ENCODE measurements at places on chromosomes 3 and 15.

DNA sequence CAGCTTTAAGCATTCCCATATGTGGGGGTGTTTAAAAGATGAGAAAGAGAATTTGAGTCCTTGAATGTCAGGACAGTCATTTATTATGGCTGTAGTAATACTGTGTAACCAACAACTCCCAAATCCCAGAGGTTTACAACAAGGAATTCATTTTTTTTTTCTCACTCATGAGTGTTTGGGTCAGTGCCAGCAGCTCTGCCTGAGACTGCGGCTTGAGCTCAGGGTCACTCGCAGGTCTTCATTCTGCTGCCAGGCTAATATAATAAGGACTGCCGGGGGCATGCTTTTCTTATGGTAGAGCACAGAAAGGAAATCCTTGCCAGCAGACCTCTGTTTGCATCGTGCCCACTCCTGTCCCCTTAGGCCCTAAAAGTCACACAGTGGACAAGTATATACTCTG, 277.9 kb upstream of the LMCD1 start:
- no peak for DNase-seq

GRCh38 chr15:75203908-75204263, 2.2 kb downstream of the C15orf39 start:
- no peak for DNase-seq

DNA sequence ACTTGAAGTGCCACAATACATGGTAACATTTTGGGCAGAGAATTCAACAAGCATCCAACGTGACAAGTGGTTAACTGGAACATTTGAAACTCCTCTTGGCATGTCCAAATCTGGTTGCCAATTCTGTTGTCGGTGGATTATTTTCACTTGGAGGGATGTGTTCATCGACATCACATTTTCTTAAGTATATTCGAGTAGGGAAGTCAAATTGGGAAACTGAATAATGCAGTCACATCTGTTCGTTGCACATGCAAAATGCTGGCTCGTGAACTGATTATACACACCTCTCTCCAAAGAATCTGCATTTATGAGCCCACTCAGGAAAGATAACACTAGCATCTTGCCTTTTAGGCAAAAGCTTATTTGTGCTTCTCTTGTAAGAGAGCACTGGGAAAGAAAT, 139.7 kb downstream of the LIPC start:
- DNase-seq: no peak

DNA sequence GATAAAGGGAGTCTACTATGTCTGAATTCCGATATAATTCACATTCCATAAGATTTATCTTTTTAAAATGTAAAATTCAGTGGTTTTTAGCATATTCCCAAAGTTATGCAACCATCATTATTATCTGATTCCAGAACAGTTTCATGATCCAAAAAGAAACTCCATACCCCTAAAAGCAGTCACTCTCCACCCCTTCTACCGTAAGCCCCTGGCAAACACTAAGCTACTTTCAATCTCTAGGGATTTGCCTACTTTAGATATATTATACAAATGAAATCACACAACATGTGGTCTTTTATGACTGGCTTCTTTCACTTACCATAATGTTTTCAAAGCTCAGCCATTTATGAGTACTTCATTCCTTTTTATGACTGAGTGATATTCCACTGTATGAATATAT, 65.6 kb downstream of the TMEM212 start:
- DNase-seq: no peak

DNA sequence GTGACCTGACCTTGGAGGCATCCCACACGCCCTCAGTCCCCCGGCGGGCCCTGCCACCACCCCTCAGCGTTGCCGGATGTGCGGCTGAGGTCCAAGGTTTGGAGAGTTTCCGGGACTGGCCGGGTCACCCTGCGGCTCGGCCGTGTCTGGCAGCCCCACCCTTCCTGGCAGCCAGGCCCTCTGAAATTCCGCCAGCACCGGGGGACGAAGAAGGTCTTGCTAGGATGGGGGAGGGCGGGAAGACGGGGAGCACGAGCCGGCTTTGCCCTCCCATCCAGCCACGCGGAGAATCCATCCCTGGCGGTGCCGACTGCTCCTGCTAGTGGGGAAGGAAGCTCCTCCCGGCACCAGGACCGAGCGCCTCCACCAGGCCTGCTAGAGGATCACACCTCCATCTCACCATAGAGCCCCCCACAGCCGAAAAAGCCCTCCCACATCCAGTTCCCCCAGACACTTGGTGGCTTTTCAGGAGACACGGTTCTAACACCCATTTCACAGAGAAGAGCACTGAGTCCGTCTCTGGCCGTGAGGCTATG, 81.5 kb downstream of the CPN2 start:
- DNase-seq: no peak

- no peak for DNase-seq
These were observed 112.9 kb downstream of the ISL2 start for GRCh38 chr15:76449455-76449854.

- DNase-seq: no peak
These were observed 129.4 kb downstream of the LPP start for GRCh38 chr3:188283347-188283746.

DNA sequence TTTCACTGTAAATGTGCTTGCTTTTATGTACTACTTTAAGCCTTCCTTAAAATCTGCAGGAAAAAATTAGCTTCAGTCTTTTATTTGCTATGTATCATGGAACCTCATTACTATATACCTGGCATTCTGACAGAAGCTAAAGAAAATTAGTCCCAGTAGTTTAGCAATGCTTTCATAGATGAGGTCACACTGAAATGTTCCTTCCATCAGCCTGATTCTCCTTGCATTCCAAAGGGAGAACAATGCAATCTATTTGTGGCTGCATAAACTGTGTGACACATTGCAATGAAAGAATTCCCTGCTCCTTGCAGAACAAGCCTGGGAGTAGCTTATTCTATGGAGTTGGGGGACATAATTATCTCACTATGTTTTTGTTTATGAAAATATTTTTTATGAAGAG, 691.5 kb upstream of the ARPP21 start:
- DNase-seq: no peak

DNA sequence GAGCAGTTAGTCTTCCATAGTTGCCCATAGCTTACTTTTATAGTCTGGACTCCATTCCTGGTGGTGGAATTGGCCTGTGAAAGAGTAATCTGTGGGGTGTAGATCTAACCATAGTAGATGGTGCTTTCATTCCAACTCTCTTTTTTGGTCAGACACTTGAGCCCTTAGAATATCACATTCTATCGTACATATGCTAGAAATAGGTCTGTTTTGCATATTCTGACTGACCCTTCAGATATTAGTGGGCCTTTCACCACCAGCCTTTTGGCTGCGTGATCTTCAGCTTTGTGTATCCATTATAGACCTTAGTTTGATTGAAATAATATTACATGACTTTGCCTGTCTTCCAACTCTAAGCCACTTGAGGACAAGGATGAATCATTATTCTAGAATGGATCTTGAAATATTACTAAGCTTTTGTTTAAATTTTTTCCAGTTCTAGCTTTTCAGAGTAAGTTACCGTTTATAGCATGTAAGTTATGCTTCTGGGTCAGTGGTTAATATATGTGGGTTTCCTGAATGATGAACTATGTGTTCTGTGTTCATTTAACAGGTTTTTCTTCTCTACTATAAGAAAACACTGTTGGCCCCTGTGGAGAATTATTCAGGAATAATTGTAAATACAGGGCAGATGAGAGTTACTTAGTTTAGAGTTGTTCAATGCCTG, 8.7 kb downstream of the RAB7A start:
- no peak for DNase-seq

GRCh38 chr15:29888646-29889045, 66.4 kb upstream of the TJP1 start:
- DNase-seq: no peak

Data from T-helper 22 cell (primary cell).